Peyer's patch (tissue), 4 donors: ENCODE measurements at places on chromosomes 1 and 21. TPM values are rescaled to one million over a fixed set of nuclear protein-coding genes. Genes with fewer than 3 reads are reported as not detected.
A peak's percentile ranks its signal among the peaks of the same experiment; 100 is the strongest.

DNA sequence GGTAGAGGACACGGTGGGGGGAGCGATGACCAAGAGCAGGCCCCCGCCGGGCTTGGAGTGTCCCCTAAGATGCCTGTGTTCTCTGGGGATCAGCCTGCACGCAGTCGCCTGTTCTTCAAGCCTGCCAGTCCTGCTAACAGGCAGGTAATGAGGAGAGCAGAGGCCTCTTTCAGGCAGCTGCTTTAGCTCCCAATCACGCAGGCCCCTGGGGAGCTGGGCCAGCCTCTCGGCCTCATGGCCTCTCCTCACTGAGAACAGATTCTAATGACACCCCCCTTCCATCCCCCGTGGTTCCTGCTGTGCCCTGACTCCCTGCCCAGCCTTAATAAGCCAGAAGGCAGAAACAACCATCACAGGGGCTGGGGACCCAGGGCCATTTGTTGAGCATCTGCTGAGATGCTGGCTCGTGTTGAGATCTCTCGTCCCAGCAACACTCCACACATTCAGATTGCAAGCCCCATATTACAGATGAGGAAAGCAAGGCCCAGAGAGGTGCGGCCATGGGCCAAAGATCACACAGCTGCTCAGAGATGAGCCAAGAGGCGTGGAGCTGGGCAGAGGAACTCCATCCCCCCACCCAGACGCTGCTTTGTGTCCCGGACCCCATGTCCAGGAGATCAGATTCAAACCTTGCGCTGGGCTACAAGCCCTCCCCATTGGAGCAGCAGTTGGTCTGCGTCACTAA is 71.6 kb upstream of the CASZ1 start:
- no peak overlapping the region for H3K4me3 ChIP-seq
- no peak for DNase-seq
- H3K27me3 ChIP-seq: no peaks in the 10 kb centered on the region
- peaks cover 13% of the 10 kb centered on the region for H3K4me1 ChIP-seq
- no peak overlapping the region for H3K27ac ChIP-seq
- no peaks in the 10 kb centered on the region for H3K36me3 ChIP-seq

DNA sequence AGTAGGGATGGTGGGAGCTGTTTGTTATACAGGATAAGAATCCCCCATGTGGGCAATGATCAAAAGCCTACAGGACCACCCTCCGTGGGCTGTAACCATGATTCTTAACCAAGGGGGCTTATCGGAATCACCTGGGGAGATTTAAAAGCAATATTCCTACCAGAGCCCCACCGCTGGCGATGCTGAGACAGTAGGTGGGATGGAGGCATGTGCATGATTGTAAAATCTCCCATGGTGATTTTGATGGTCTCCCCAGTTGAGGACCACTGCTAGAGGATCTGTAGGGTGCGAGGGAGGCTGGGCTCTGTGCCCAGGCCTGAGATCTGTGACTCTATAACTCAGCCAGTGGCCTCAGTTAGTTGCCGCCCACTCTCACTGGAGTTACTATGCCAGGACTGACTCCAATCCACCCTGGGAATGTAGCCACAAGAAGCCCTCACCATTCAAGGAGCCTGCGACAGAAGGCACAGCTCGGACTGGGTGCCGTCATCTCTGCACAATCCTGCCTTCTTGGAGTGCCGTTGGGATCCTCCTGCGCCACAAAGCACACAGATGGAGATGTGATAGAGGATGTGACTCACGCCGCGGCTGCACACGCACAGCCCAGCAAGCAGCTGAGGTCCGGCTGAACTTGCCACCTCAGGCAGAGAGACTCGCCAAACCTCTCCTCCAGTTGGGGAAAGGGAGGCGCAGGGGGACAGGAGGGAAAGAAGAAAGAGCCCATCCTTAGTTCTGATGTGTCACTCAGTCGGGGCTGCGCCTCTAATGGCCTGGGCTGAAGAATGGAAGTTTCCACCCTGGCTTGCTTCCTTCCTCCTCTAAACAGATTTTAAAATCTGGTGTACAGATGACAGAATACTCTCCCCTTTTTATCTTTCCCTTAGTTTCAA is 26.5 kb downstream of the AKNAD1 start:
- H3K4me1 ChIP-seq: no peaks in the 10 kb centered on the region
- peak; percentile 71 for DNase-seq
- no peaks in the 10 kb centered on the region for H3K36me3 ChIP-seq
- peak overlapping the region; percentile 71 for H3K27ac ChIP-seq

- no peaks in the 10 kb centered on the region for H3K27me3 ChIP-seq
- no peak overlapping the region for H3K4me3 ChIP-seq
- DNase-seq: peak; percentile 25
- H3K27ac ChIP-seq: no peak overlapping the region
Observed at GRCh38 chr1:228305721-228306152, 97.9 kb downstream of the OBSCN start.

Gene DYNLT5
- total RNA-seq: 4.1 TPM

Gene KRTAP12-2
- not detected for total RNA-seq
